M059J (cell line): ENCODE measurements at places on chromosomes 1 and 21.

GRCh38 chr1:204041803-204042505 lies 31.0 kb upstream of the SOX13 start:
- no peak for DNase-seq

GRCh38 chr1:16921391-16922185 lies at the start of gene CROCC:
TSS of gene CROCC (plus strand) at chr1:16921931. CDS start at chr1:16922019, 88 bp downstream.
- no peak for DNase-seq

- DNase-seq = no peak
Observed at GRCh38 chr1:86696522-86696921, 7.9 kb upstream of the SH3GLB1 start.

GRCh38 chr1:159173320-159173719 lies 1.9 kb downstream of the CADM3 start:
- no peak for DNase-seq

DNA sequence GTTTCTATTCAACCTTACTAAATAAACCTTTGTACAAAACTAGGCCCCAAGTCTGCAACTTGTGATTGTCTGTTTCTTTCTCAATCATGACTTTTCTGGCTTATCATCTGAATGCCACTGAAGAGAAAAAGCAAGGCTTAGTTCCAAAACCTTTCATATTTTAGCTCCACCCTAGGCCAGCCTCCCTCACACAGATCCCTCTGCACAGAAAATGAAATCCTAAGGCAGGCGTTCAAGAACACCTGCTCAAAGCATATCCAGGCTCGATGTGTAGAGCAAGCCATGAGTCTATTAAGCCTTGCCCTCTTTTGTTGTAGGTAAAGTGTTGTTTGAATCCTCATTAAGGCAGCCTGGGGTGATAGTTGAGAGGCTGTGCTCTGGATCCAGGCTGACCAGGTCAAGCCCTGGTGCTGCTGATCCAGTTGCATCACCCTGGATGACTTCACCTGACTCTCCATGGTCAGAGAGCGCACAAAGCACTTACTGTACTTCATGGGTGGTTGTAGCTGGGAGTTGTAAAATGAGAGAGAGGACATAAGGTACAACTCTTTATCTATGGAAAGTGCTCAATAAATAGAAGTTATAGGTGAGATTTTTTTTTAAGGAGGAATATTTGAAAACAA lies 39.0 kb downstream of the FYB2 start:
- no peak for DNase-seq

- DNase-seq = peak; percentile 53
Observed at GRCh38 chr1:183783342-183783741, 21.6 kb upstream of the RGL1 start.

GRCh38 chr1:234458352-234459017 lies 20.5 kb downstream of the TARBP1 start:
- DNase-seq = peak; percentile 4

GRCh38 chr1:89588480-89588879 lies 44.4 kb upstream of the LRRC8C start:
- no peak for DNase-seq

GRCh38 chr1:65360648-65361047 lies 51.3 kb downstream of the DNAJC6 start:
- no peak for DNase-seq

- no peak for DNase-seq
Observed at GRCh38 chr1:109894823-109895719, 15.6 kb upstream of the CSF1 start.

- DNase-seq = peak; percentile 54
Observed at GRCh38 chr21:44572959-44573583, 458 bp upstream of the KRTAP10-4 start.

GRCh38 chr1:171909711-171910110 lies 68.4 kb downstream of the DNM3 start:
- no peak for DNase-seq
